GM12891 (cell line): ENCODE measurements at places on chromosomes 12 and 14.
A peak's percentile ranks its signal among the peaks of the same experiment; 100 is the strongest.

GRCh38 chr12:110575326-110575725, 7.8 kb downstream of the PPTC7 start:
- DNase-seq, result no peak

- DNase-seq, result no peak
Measured at GRCh38 chr12:30106204-30106965, 322.6 kb upstream of the TMTC1 start.

DNA sequence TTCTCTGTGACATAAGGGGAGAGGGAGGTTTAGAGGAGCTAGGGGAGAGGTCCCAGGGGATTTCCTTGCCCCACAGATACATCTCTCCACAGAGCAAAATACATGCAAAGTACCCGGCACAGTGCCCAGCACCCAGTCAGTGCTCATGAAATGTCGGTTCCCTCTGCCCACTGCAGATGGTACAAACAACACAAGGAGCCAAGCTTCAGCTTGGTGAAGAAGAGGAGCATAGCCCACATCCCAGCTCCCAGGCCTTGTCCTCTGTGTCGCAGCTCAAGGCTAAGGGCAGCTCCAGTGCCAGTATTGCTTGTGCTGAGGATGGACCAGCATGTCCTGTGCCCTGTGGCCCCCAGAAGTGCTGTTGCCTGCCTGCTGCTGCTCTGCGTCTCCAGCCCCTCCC, 35.0 kb upstream of the FKBP4 start:
- no peak for DNase-seq

GRCh38 chr12:105384916-105385535, 54.5 kb downstream of the C12orf75 start:
- no peak for DNase-seq

- no peak for DNase-seq
Measured at GRCh38 chr12:57129889-57130288, 1.6 kb downstream of the LRP1 start.

DNA sequence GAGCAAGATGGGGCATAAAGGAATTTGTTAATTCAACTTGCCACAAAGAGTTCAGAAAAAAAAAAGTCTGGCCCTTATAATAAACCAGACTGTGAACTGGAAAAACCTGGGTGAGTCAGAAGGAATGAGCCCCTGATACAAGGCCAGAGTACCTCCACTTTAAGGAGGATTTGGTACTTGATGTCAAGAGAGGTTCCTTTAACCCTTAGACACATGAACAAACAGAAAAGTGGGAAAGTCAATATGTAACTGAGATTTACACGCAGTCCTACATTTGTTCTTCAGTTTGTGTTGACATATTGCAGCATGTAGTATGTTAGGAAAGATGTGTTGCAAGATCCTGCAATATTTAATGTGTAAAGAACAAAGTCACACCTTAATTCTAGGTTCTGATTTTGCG, 14.2 kb upstream of the SLC38A4 start:
- DNase-seq, result no peak

DNA sequence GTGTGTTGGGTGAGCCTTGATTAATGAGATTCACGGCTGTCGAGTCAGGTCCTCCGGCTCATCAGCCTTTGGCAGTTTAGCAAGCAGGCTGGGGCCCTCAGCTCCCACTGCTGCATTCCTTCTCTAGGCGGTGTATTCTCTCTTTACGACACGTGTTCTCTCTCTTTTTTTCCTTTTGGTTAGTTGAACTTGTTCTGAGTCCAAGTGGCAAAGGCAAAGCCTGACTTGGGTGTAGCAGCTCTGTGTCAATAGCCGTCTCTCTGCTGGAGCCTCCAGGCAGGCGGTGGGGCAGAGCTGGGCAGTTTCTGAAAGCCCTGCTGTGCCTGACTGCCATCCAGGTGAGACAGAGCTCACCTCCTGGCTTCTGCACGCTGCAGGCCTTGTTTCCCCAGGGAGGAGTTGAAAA, 46.6 kb downstream of the SUSD6 start:
- DNase-seq, result no peak

DNA sequence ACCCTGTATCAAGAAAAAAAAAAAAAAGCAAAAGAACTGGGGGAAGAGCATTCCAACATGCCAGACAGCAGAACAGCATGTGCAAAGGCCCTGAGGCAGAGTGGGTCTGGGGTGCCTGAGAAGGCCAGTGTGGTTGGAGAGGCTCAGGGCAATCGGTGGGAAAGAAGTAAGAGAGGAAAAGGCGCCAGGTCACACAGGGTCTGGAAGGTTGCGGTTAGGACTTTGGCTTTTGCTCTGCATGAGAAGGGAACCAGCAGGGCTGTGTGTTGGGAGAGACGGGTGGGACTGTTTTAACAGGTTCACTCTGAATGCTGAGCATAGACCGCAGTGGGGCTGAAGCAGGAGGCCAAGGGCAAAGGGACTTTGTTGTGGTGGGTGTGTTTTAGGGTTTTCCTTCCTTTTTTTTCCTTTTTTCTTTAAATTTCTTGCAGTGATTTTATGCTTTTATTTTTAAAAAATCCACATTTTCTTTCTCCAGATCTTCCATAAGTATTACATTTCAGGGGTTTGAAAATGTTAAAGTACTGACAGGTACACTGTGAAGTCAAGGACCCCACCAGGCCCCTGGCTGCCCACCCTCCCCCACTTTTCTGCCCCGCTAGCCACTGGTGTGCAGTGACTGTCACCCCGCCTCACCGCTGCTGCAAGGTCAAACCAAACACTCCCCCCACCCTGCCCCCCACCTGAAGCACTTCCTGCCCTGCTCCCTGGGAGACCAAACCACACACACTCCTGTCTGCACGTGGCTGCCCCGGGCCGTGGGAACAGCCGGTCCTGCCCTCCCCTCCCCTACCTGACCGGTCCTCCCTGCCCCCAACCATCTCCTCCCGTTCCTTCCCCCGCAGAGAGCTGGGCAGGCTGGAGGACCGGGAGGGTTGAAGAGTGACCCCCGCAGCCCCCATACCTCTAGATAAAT, 30.0 kb downstream of the DTX1 start:
- no peak for DNase-seq

DNA sequence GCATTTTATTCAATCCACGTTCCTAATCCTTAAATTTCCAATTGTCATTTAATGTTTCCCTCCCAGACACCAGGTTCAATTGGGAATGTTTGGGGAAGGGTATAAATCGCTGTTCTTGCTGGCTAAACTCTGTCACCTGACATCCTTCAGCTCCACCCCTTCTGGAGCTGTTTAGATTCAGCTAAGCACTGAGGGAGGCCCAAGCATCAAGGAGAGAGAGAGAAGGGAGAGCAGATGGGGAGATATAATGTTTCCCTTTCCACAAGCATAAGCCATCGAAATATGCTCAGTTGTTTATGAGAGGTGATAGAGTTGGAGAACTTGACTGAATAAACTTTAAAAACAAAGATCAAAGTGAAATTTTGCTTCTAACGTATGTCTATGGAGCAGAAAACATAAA, 1.8 kb downstream of the ABCC9 start:
- no peak for DNase-seq

GRCh38 chr12:45294906-45295305, 79.0 kb downstream of the ANO6 start:
- DNase-seq, result no peak

DNA sequence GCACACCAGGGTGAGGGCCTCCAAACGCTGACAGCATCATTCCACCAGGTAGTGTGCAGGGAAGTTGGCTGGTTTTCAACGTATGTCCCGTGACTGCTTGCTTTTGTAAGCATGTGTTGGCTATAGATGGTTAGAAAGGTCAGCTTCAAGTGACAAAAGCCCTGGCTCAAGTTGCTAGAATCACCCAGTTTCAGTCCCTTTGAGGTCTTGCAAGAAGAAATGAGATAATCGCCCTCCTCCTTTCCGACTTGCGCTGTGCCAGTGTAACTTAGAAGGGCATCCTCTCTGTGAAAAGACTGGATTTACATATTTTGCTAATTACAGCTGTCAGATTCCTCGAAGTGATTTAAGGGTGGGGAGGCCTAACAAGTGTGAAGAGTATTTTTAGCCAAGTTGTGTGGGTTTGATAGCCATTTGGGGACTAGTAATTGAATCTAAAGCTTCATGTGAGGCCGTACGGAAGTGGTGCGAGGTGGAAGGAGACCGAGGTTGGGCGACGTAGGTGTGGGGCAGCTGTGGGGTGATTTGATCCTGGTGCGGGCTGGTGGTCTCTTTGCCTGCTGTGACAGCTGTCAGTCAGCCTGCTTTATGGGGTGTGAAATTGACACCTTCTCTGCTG, 94.7 kb downstream of the CHST11 start:
- no peak for DNase-seq

GRCh38 chr12:8088574-8088973, 6.5 kb downstream of the NECAP1 start:
- peak; percentile 30 for DNase-seq

- DNase-seq, result no peak
Measured at GRCh38 chr12:59040656-59041055, 120.4 kb upstream of the LRIG3 start.

- DNase-seq, result no peak
Measured at GRCh38 chr14:86723254-86723624, 1193.3 kb downstream of the FLRT2 start.

DNA sequence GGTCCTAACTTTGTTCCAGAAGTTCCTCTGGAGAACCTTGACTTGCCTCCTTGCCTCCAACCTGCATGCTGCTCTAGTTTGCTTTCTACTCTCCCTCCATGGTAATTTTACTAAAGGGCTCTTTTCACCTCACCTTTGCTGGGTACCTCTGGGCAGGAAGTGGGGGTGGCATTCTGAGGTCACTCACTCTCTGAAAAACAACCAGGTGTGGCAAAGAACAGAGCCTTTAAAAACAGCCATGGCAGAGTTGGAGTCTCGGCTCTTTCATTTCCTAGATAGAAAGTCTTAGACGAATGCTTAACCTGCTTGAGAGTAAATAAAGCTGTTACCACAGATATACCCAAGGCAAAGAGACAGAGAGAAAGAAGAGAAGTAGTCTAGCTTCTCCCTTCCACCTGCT, 827.9 kb downstream of the BCL11B start:
- DNase-seq, result no peak

DNA sequence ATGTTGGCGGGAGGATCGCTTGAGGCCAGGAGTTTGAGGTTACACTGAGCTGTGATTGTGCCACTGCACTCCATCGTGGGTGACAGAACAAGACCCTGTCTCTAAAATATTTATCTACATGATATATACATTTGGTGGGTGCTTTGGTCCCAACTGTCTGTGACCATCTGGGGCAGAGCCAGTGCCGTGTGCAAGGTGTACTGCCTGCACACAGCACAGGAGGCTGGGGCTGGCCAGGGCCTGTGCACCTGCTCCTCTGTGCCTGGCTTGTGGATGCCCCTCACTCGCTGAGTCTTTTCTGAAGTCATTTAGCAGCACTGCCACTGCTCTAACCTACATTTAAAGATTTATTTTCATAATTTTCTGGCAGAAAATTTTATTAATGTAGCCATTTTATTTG, 58.7 kb downstream of the TRAF3 start:
- no peak for DNase-seq

DNA sequence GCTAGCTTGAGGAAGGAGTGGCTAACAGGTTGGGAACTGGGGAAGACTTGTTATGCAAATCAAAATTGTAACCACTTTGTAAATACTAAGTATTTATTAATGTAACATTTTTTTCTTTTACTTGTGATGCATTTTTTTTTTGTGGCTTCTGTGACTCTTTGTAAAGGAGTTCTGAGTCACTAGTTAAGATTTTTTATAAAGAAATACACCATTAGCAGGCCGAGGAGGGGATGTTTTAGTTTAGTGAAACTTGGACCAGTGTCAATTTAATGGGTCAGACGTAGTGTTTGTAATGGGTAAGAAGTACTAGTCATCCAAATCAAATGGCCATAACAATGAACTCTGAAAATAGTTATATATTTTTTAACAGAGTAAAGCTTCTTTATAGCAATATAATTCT, 43.1 kb downstream of the AKAP6 start:
- no peak for DNase-seq

- DNase-seq, result no peak
Measured at GRCh38 chr14:38469156-38469555, 213.3 kb upstream of the CLEC14A start.

DNA sequence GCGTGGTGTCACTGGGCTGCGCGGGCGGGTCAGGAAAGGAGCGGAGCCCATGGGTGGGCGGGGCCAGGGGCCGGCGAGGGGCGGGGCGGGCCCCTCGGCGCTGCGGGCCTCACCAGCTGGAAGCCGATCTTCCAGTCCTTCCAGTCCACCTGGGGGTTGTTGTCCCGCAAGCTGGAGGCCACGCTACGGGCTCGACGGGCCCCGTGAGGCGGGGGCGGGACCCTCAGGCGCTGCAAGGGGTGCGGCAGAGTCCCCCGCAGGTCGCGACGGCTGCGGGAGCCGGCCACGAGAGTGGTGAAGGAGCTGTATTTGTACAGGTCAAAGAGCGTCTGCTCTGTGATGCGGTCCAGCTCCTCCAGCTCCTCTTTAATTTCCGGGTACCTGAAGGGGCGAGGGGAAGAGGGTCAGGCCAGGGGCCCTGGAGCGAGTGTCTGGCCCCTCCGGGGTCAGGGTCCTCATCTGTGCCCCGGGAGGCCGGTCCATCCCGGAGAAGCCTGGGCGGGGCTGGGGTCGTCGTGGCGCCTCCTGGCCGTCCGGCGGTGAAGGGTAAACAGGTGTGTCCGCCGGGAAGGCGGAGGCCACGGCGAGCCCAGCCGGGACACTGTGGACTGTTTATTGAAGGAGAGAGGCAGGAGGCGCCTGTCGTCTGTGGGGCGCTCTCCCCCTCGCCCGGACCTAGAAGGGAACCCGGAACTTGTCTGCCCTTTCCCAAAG, 11.9 kb downstream of the SCNN1A start:
- DNase-seq, result peak; percentile 87

DNA sequence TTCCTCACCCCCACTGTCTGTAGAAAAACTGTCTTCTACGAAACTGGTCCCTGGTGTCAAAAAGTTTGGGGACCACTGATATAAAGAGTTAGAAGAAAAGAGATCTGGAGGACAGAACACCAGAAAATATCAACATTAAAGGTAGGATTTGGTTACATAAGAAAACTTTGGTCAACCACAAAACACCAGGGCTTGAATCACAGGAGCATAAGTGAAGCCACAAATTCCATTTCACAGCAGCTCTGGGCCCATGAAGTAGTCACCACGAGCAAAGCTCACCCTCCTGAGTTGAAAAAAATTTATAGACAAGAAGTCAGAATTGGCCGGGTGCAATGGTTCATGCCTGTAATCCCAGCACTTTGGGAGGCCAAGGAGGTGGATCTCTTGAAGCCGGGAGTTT, 19.4 kb downstream of the RALGAPA1 start:
- DNase-seq, result no peak

DNA sequence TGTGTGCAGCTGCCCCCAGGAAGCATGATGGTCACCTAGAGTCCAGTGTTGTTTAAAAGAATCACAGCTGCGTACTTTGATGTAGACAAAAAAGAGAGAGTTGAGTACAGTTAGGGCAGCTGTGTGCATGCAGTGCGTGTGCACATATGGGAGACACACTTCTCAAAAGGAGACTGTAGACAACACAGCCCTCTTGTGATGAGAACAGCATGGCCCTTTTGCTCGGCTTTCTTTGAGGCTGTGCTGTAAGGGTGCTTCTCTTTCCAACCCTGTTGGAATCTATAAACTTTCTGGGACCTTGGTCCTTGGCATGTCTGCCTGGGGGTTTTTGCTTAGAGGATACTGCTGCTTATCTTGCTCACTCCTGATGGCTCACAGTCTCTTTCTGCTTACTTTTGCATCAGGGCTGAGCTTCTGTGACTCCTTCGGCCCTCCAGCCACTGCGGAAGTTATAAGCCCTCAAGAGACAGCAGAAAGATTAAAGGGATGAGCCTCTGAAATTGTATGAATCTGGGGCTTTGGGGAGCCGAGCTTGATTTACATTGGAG, 102.9 kb downstream of the DYRK2 start:
- no peak for DNase-seq

- no peak for DNase-seq
Measured at GRCh38 chr14:96739200-96739910, 57.8 kb upstream of the VRK1 start.

- DNase-seq, result no peak
Measured at GRCh38 chr14:44663136-44663535, 156.1 kb upstream of the FSCB start.
